ENCODE measurements at places on chromosomes 7 and 10.

GRCh38 chr10:106557053-106557452 lies 607.5 kb downstream of the SORCS1 start:
- no peak for DNase-seq

- DNase-seq, result no peak
Measured at GRCh38 chr10:101397140-101397539, 43.2 kb downstream of the BTRC start.

DNA sequence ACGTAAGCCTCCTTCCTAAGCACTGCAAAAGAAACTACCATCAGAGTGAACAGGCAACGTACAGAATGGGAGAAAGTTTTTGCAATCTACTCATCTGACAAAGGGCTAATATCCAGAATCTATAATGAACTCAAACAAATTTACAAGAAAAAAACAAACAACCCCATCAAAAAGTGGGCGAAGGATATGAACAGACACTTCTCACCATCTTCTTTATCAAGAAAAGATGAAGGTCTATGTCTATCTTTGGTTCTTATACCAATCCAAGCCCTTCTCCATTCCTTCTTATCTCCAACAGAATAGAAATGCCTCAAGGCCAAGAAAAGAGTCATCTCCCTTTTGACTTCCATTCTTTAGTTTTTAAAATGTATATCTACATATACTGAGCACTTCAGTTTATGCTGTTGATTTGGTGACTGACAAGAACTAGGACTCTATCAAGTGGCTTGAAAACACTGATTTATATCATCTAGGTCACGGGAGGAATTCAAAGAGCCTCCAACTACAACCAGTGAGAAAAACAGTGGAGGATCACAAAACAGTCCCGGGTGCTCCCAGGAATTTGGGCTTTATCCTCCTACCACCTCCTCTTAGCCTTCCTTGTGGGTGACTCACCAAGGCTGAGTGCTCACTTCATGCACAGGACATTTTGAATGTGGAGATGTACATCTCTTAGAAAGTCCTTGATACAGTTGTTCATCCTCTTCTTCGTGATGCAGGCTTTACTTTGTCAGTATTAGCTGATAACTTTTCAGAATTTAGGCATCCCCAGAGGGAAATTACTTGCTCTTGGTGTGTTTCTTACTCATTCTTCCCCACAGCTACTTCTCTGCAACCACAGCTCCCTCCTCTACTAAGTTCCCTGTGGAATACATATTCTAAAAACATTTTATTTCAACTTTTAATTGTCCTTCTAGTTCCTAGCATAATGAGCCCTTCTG lies 15.4 kb downstream of the TAS2R41 start:
- DNase-seq, result no peak

- DNase-seq, result no peak
Measured at GRCh38 chr10:132541601-132542011, 4.0 kb downstream of the INPP5A start.

GRCh38 chr10:95466436-95466835 lies 94.7 kb downstream of the SORBS1 start:
- DNase-seq, result no peak

DNA sequence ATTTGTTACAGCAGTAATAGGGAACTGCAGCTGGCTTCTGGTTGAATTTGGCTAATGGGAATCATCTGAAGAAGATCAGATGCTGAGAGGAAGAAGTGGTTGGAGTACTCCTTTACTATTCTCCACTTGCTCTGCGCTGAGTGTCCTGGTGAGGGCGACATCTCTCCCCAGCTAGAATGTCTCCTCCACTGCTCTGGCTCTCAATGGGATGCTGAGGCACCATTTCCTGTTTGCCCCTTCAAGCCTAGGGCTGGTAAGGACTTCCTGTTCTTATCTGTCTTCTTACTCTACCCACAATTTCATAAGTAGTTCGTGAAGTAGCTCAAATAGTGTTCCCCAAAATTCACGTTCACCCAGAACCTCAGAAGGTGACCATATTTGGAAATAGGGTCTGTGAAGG lies 43.2 kb upstream of the TES start:
- DNase-seq, result no peak

DNA sequence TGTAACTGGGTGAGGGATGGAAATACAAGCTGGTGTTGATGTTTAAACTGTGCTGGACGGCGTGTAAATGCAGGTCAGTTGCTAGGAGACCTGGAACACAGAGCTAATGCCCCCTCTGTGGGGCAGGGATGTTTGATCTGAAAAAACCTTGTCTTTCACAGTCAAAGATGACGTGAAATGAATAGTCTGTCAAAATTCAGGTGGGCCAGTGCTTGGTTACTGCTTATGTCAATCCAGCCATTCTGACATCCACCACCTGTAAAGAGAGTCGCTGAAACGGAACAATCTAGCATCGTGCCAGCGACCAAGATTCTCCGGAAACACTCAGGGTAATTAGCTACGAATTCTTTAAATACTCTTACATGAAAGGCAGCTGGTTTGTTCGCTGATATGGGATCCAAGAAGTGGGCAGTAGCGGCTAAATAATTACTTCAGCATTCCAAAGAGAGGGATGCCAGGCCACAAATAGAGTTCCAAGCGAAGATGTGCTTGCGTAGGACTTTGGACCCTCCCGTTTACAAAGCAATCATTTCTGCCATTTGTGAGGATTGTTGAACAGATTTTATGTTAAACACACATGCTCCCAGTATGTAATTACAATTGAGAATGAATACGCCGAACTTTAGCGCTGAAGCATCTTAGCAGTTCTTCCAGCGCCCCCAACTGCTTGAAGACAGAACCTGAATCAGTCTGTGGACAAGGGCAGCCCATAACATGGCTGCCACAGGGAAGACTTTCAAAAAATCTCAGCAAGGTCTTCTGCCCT lies 7.3 kb upstream of the ASB4 start:
- no peak for DNase-seq

GRCh38 chr7:134075799-134076198 lies 51.3 kb upstream of the LRGUK start:
- no peak for DNase-seq

- DNase-seq, result no peak
Measured at GRCh38 chr7:91690541-91691070, 189.9 kb downstream of the MTERF1 start.

GRCh38 chr10:8061274-8062211 lies 7.1 kb downstream of the GATA3 start:
- no peak for DNase-seq

GRCh38 chr7:141430455-141431139 lies 120.6 kb upstream of the AGK start:
- DNase-seq, result no peak

- DNase-seq, result no peak
Measured at GRCh38 chr10:109889867-109890266, 33.4 kb downstream of the XPNPEP1 start.

GRCh38 chr10:108303149-108303548 lies 1138.6 kb upstream of the SORCS1 start:
- DNase-seq, result no peak

DNA sequence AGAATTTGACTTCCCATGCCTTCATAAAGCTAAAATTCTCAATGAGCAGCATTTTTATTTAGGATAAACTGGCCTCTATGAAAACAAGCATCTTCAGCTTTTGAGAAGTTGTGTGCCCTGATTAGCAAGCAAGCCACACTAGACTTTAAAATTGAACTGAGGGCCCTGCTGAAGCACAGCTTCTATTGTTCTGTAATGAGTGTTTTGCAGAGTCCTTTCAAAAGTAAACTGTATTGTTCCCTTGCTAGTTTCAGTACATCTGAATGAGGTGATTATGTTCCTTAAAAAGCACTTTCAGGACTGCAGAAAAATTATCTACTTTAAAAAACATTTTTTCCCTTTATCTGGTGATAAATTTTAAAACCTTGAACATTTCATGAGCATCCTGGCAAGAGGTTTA lies 113.3 kb upstream of the PRPS1L1 start:
- DNase-seq, result no peak

DNA sequence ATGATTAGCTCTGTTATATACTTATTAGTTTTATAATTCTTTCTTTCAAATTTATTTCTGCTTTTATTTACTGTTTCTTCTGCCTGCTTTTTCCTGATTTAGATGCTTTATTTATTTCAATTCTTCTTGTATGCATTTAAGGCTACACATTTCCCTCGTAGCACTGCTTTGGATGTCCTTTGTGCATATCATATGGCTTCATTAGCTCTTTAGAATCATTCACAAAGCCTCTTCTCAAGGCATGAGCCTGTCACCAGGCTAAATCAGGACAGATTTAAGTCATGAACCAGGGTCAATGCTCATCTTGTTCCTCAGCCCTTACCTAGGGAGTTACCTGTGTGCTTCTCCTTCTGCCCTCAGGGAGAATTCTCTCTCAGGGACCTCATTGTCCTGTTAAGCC lies 56.3 kb downstream of the BAMBI start:
- no peak for DNase-seq

DNA sequence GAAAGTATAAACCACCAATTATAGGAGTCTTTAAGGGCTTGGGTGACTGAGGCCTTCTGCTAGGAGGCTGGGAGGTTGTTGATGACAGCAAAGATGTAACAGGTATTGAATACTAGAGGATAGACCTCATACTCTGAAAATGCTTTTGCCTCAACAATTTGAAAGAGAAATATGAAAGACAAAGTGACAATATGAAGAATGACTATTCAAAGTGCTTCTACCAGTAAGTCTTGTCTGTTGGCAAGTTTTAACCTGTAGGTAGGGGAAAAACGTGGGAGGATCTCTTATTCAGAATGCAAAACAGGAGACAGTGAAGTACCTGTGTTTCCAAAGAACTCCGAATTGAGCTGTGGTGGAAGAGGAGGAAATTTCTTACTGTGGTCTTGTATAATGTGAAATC lies 38.2 kb downstream of the GBF1 start:
- DNase-seq, result no peak

GRCh38 chr10:62005687-62006086 lies 104.2 kb downstream of the ARID5B start:
- no peak for DNase-seq

- DNase-seq, result no peak
Measured at GRCh38 chr10:126836009-126836408, 69.2 kb upstream of the DOCK1 start.

- DNase-seq, result no peak
Measured at GRCh38 chr10:126064512-126064911, 168.1 kb downstream of the FANK1 start.

GRCh38 chr7:19268737-19269136 lies 123.5 kb upstream of the FERD3L start:
- no peak for DNase-seq

- no peak for DNase-seq
Measured at GRCh38 chr10:33930079-33930478, 595.6 kb upstream of the NRP1 start.

DNA sequence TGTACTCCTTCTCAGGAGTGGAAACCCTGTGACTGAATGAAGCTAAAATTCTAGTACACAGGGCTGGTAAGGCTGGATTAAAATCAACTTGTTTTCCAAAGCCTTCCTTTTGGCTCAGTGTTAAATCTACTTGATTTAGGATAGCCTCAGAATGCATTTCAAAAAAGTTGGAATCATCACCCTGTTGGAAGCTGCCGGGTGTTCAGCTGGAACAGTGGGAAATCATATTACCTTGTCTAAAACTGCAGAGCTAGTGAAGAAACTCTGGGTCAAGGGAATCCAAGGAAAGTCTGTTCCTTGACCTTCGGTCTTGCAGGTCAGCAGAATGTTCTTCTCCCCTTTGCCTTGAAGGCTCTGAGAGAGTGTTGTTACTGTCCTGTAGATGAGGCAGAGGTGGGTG lies 252.1 kb upstream of the INHBA start:
- DNase-seq, result no peak

- DNase-seq, result no peak
Measured at GRCh38 chr10:125158601-125159485, 1.5 kb downstream of the CTBP2 start.

DNA sequence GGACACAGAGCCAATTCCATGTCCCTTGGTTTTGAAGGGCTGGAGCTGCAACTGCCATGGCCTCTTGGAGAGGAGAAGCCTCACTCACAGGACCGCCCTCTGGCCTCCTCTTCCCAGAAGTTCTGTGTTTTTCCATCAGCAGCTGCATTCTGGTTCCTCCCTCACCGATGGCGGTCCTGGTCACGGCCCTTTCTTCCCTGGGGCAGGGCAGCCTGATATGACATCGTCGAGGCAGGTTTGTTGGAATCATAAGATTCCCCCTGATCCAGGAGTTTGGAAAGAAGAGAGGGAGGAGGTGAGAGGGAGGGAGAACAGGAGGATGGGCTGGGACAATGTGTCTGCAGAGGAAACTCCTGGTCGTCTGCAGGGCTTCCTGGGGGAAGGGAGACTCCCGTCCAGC lies 82.7 kb upstream of the PDZD8 start:
- no peak for DNase-seq

DNA sequence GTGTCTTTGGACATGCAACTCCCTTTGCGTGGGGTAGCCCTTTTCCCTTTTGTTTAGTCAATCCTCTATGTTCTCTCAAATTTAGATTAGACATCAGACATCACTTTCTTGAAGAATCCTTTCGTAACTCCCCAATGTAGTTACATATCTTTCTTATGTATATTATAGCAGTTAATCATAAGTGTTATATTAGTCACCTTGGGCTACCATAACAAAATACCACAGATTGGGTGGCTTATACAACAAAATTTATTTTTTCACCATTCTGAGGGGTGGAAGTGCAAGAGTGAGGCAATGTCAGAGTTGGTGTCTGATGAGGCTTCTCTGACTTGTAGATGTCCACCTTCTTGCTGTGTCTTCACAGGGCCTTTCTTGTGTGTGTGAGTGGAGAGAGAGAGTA lies 105.7 kb downstream of the PHTF2 start:
- no peak for DNase-seq

DNA sequence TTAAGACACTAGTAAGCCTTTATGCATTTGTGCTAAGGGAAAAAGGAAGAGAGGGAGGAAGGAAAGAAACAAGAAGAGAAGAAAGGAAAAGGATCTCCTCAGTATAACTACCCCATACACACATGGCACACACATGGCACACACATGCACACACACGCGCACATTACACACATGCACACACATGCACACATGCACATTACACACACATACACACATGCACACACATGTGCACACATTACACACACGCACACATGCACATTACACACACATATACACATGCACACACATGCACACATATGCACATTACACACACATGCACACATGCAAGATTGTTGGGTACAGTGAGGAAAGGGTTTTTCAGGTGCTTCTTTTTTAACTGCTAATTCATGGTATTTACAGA lies 311.2 kb downstream of the SKIDA1 start:
- no peak for DNase-seq

- DNase-seq, result no peak
Measured at GRCh38 chr7:107687656-107688055, 27.0 kb downstream of the SLC26A4 start.

DNA sequence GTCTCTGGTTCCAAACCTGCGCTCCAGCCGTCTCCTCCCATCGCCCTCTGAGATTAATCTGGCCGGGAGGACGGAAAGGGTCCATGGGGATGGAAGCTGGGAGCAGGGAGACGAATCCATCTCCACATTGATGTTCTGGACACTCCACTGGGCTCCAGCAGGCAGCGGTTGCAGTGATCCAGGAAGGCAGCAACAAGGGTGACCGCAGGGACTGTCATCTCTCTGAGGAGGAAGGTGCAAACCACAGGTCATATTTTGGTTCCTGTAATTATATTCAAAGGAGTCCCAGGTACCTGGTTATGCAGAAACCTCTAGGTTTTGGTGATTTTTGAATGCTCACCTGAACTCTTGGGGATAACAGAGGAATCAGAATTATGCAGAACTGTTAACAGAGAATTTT lies 54.8 kb downstream of the EVX1 start:
- no peak for DNase-seq

Measured in esophagus squamous epithelium (tissue), 5 donors.